Activated CD4-positive, alpha-beta memory T cell treated with anti-CD3 and anti-CD28 coated beads, Interleukin-2, amount 10 ng/mL, durations not matched to agents 7 days and 5 days (primary cell): ENCODE measurements at places on chromosomes 1 and 21.
A peak's percentile ranks its signal among the peaks of the same experiment; 100 is the strongest.

GRCh38 chr21:29025328-29025713 is 853 bp downstream of the USP16 start:
- DNase-seq = no peak

- DNase-seq = peak; percentile 31
These were observed 664 bp downstream of the BACE2 start for GRCh38 chr21:41168391-41169257.

DNA sequence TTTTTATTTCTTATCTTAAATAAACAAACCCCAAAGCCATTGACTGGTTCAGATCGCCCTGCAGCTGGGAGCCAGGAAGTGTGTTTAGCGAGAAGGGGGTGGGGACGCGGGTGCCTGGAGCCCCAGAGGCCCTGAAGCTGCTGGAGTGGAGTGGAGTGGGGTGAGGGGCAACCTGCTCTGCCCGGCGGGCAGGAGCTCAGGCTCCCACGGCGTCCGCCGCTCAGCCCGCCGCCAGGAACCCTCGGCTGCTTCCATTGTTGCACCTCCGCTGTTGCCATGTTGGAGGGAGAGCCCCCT is 673 bp downstream of the PIK3C2B start:
- DNase-seq = peak; percentile 64

DNA sequence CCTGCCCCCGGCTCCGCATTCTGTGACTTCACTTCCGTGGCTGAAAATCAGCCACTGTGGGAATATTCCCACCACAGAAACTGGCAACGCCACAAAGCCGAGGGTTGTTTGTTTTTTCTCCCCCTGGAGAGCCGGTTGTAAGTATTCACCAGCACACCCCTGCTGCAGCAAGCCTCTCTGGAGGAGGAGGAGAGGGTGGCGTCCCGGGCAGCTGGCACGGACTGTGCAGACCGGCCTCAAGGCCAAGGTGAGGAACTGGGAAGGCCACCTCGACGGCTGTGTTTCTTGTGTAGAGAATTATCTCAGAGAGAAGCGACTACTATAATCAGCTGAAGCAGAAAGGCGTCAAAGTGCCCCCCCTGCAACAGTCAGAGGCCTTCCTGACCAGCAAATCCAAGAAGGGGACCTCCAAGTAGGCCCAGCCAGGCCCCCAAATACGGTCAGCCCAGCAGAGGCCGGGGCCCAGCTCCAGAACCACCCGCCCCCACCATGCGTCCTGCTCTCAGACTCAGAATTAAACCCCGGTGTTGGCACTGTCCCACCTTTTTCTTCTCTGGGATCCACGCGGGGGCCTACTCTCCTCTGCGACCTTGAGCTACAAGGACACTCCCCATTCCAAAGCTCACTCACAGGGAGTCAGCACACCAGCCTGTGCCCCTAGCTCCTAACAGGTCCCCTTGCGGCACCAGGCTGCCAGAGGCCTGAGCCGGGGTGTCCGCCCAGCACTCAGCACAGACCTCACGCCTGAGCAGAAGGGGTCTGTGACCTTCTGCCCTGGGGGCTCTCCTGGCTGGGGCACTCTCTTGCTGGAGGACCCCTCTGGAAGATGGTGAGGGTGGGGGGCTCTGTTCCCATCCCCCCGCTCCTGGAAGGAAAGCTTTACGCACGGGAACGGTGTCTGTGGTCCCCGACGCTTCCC is 1.2 kb upstream of the SMIM1 start:
- DNase-seq = no peak

DNA sequence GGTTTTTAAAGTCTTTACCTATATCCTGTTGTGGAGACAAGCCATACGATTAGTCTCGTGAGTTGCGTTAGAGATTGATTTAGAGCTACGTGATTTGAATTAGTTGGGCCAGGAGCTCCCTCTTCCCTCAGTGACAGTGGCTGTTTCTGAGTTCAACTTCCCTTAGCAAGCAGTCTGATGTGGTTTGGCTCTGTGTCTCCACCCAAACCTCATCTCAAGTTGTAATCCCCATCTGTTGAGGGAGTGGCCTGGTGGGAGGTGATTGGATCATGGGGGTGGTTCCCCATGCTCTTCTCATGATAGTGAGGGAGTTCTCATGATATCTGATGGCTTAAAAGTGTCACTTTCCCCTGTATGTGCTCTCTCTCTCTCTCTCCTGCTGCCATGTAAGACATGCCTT is 192.9 kb upstream of the PTGFR start:
- DNase-seq = no peak

- DNase-seq = no peak
These were observed 5.1 kb downstream of the DISC1 start for GRCh38 chr1:231631717-231632116.

DNA sequence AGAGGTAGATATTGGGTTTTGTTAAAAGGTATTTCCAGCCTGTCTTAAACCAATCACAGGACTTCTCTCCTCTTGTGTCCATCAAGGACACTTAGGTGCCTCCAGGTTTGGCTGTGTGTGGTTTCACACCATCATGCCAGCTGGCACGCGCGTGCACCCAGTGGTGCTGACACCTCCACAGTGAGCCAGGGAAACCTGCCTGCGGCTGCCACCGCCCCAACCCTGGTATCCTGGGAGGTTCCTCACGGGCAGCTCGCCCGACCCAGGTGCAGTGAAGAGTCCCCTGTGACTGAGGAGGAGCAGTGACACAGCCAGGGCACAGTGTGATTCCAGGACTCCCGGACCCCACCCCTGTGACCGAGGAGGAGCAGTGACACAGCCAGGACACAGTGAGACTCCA is 13.2 kb upstream of the COL6A2 start:
- DNase-seq = no peak

GRCh38 chr1:213295860-213296259 is 244.8 kb downstream of the RPS6KC1 start:
- no peak for DNase-seq
